ENCODE measurements at places on chromosomes 2 and 18. TPM values are rescaled to one million over a fixed set of nuclear protein-coding genes. Genes with fewer than 3 reads are reported as not detected.

ITPRIPL1 gene
- 21.2 TPM for total RNA-seq

SERPINB4 gene
- total RNA-seq, result not detected

EPB41L3 gene
- not detected for total RNA-seq

MAP3K2 gene
- 36.0 TPM for total RNA-seq

LCT gene
- 0.19 TPM for total RNA-seq

CNDP1 gene
- total RNA-seq, result not detected

ANKRD53 gene
- not detected for total RNA-seq

RNF125 gene
- not detected for total RNA-seq

UCN gene
- total RNA-seq, result 2.5 TPM

CRYBA2 gene
- total RNA-seq, result not detected

UGT1A4 gene
- total RNA-seq, result not detected

EFR3B gene
- total RNA-seq, result 0.58 TPM

ARL6IP6 gene
- total RNA-seq, result 69.7 TPM

CYTIP gene
- 97.7 TPM for total RNA-seq

FOXI3 gene
- total RNA-seq, result not detected

IAH1 gene
- 69.5 TPM for total RNA-seq

BOD1L2 gene
- not detected for total RNA-seq

BUB1 gene
- 48.2 TPM for total RNA-seq

ZSWIM2 gene
- total RNA-seq, result not detected

HJURP gene
- 29.0 TPM for total RNA-seq

DHRS9 gene
- total RNA-seq, result 0.40 TPM

NYAP2 gene
- total RNA-seq, result not detected

PAIP2B gene
- 2.6 TPM for total RNA-seq

SLC30A3 gene
- 0.19 TPM for total RNA-seq

CCDC121 gene
- 2.9 TPM for total RNA-seq

G6PC2 gene
- total RNA-seq, result not detected

RGPD5 gene
- total RNA-seq, result 11.4 TPM

ACVR1C gene
- total RNA-seq, result not detected

GDF7 gene
- under 0.01 TPM for total RNA-seq

SLC66A2 gene
- 121 TPM for total RNA-seq

CXCR4 gene
- 2.1 TPM for total RNA-seq

ATOH8 gene
- total RNA-seq, result not detected

CRYGD gene
- not detected for total RNA-seq

IL18RAP gene
- total RNA-seq, result 4.4 TPM

POTEI gene
- 0.87 TPM for total RNA-seq

DSEL gene
- total RNA-seq, result not detected

MPP4 gene
- total RNA-seq, result 0.45 TPM

ERICH2 gene
- total RNA-seq, result not detected

HOXD13 gene
- total RNA-seq, result not detected

LAPTM4A gene
- total RNA-seq, result 37.2 TPM

KLHL14 gene
- 17.2 TPM for total RNA-seq

ALPI gene
- total RNA-seq, result not detected

DOK6 gene
- not detected for total RNA-seq

IL36A gene
- not detected for total RNA-seq

EMILIN1 gene
- total RNA-seq, result not detected

AAK1 gene
- total RNA-seq, result 5.6 TPM

STPG4 gene
- total RNA-seq, result not detected

RAB17 gene
- total RNA-seq, result 2.9 TPM

Measured in Karpas-422 (cell line).